ENCODE measurements at places on chromosomes 2 and 18. TPM values are rescaled to one million over a fixed set of nuclear protein-coding genes. Genes with fewer than 3 reads are reported as not detected.

Gene UGT1A7
- total RNA-seq: not detected

DNA sequence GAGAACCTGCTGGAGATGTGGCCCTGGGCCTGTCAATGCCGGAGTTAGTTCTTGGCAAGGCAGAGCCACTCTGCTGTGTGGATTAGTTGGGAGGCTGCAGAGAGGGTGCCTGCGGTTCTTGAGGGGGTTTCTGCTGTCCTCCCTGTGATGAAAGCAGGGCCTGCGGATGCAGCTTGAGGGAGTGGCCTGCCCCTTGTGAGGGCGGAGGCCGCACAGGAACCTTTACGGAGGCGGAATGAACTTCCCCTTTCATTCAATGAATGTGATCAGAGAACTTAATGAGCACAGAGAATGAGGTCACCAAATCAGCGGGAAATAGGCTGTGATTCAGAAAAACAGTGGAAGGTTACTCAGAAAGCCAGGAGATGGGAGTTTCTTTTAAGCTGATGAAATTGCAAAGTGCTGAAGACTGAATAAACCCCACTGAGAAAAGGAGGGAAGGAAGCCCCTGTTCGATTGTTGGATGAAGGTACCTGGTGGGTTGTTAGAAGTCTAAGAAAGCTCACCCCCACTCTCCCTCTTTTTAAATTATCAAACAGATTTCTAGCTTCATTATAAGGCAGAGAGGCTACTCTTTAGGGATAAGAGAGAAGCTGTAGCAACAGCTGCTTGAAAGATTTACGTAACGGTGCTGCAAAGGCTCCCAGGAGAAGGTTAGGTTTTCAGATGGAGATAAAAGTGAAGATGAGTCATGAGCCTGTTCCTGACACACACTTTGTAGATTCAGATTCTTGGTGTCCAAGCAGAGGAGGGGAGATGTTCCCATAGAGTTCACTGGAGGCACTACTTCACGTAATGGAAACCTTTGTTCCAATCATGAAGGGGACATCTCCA is 47.4 kb downstream of the VWA3B start:
- peak; percentile 25 for DNase-seq

Gene SIX2
- total RNA-seq: 0.56 TPM

- no peak for DNase-seq
Observed at GRCh38 chr2:77839102-77839501, 316.9 kb upstream of the LRRTM4 start.

Gene TMEM17
- 0.91 TPM for total RNA-seq

Gene C2orf15
- 0.34 TPM for total RNA-seq

Gene ZNF532
- total RNA-seq: 217 TPM

DNA sequence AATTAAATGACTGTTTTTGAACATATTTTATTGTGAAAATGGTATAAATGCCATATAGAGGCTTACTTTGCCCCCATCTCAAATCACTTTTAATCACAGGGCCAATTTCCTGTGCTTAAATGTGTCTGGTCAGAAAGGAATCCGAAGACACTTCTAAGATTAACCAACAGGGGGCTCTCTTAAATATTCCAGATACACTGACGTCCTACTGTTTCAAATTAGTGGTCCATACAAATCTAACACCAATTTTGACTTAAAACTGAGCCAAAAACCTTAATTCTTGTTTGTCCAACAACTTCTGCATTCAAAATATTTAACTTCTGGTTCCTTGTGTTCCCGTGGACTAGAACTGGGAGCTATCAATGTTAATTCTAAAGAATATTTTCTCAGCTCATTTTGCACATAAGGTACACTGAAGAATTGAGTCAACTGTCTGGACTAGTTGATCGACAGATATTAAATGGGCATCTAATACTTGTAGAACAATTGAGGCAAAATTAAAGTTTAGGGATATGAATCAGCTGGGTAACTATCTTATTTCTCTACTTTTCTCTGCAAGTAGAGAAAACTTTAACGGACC is 557.5 kb downstream of the ARHGAP15 start:
- DNase-seq: no peak

GRCh38 chr2:53652131-53652530 is 115.5 kb upstream of the CHAC2 start:
- DNase-seq: no peak

All from glutamatergic neuron (in vitro differentiated cells).